ENCODE measurements at places on chromosomes 1 and 21.

DNA sequence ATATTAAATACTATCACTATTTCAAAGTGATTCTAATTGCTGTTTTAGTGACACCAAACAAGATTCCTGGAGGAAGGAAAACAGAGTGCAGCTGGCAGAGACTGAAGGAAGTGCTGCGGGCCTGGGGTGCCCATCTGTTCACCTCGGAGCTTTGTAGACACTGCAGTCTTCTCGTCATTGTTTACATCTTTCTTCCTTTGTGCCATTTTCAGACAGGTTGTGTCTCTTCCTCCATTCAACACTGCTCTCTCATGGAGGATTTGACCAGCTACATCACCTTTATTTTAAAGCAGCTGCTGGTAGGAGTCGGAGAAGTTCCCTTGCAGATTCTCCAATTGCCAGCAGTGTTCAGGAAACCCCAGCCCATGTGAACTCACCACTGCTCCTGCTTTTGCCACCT lies 37.3 kb downstream of the ABCA4 start:
- no peak for DNase-seq

- no peak for DNase-seq
Measured at GRCh38 chr1:244403431-244403830, 48.3 kb downstream of the ADSS2 start.

DNA sequence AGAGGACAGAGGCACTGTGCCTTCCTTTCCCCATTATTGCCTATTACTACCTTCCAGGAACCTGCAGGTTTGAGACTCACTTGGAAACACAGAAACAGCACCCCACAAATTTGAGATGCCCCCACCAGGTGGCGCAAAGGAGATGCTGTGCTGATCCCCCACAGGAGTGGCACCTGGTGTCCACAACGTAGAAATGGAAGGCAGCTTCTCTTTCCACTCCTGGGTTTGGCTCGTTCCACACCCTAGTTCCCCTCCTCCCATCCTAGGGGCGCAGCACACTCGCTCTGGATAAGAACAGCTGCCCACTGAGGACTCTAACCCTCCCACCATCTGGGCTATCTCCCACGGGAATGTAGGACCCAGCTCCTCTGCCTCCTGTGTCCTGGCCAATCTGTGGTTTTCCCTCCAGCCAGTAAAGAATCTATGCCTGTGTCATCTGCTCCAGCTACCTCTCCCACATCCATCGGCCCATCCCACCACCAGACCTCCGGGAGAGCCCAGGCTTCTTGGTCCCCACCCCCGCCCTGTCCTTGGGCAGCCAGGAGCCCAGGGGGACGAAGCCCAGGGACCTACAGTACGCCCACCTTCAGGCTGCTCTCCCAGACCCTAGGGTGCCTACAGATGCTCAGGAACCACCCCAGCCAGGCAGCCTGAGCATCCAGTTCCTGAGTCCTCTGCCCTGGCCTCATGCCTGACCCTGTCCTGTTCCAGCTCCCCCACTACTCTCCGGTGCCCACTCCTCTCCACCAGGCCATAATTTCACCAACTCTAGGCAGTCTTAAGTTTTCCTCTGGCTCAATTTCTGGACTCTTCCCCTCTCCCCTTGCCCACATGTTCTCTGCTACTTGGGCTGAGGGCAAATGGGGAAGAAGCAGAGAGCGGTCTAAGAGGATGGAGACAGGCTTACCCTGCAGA lies 549 bp downstream of the THBS3 start:
- peak; percentile 84 for DNase-seq

DNA sequence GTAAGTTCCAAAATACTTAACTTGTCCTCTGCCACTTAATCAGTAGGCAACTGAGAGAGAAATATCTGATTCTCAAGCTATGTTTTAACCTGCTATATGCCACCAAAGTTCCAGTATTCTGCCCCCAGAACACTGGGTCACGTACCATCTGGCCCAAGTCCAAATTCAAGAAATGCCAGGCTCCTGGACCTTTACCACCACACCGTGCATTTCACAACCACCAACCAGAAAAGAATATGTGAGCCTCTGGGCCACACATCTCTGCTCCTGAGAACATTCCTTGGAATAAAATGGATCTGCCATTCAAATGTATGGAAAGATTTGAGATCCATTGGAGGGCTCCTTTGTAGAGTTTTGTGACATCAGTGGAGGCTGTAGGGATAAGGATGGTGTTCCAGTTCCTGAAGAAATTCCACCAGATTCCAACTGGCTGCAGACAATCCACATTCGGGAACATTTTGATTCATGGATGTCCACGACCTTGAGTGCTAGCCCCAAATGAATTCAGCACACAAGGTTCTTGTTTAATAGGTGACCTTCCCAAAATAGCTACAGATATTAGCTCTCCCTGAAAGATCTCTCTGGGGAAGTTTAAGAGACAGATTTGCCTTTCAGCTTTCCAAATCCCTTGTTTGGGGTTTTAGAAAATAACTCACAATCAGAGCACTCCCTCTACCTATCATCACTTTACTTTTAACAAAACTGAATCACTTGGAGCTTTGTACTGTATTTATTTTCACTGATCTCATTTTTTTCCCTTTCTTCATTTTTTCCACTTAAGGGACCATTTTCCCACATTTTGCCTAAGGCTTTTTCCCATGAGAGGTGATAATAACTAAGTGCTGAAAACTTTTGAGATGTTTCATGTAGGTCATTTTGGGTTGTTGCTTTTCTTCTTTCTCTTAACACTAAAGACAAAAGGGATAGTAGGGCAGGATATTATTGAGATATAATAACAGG lies 128.4 kb upstream of the ZC3H11B start:
- no peak for DNase-seq

DNA sequence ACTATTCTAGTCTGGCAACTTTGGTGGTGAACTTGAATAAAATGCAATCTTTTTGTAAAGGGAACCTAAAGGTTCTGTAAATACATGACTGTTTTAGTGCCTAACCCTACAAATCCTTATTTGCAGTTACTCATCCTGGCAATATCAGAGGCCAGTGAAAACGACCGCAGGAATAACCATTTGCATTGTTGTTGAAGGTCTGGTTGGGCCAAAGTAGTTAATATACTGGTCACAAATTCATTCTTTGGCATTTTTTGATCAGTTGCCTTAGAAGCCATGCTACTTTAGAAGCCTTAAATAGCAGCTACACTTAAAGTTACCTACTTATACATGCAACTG lies 93.7 kb downstream of the AHCTF1 start:
- no peak for DNase-seq

DNA sequence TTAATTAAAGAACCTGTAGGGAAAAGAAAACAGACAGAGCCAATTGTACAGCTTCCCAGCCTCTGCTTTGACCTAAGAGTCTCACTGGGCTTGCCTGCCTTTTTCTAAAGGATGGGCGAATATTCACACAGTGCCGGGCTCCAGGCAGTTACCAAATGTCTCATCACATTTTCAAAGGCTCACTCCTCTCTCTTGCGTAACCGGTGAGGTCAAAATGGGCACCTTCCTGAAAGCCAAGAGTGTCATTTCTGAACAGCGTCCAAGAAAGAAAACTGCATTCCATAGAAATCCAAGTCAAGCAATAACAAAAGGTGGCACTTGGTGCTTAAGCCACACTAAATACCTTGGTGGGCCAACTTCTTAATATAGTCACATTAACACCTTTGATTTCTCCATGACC lies 710 bp upstream of the PALMD start:
- DNase-seq = peak; percentile 82

- no peak for DNase-seq
Measured at GRCh38 chr1:10916991-10917390, 95.5 kb upstream of the TARDBP start.

DNA sequence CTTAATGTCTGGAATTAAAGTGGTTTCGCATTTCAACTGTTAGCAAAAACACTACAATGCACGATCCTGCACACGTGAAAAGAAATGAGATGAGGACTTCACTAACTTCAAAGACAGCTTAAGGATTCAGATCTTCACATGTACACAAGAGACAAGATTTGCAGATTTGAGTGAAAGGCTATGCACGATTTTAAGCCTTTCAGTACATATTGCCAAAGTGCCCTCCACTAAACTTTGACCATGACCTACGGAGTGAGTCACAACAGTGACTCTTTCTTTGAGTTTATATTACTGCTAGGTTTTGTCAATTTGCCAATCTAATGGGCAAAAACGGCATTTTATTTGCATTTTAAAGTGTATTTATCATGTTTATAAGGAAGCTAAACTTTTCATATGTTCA lies 41.2 kb upstream of the CR1L start:
- DNase-seq = no peak

GRCh38 chr1:216459651-216460207 lies 36.5 kb upstream of the USH2A start:
- DNase-seq = no peak

GRCh38 chr1:58570817-58571216 lies 6.2 kb downstream of the TACSTD2 start:
- DNase-seq = no peak

GRCh38 chr1:172421974-172422604 lies 1.6 kb downstream of the C1orf105 start:
- DNase-seq = no peak
